ENCODE measurements at places on chromosomes 2 and 18.
A peak's percentile ranks its signal among the peaks of the same experiment; 100 is the strongest.

GRCh38 chr2:1509271-1510065, 96.2 kb downstream of the TPO start:
- DNase-seq = no peak

DNA sequence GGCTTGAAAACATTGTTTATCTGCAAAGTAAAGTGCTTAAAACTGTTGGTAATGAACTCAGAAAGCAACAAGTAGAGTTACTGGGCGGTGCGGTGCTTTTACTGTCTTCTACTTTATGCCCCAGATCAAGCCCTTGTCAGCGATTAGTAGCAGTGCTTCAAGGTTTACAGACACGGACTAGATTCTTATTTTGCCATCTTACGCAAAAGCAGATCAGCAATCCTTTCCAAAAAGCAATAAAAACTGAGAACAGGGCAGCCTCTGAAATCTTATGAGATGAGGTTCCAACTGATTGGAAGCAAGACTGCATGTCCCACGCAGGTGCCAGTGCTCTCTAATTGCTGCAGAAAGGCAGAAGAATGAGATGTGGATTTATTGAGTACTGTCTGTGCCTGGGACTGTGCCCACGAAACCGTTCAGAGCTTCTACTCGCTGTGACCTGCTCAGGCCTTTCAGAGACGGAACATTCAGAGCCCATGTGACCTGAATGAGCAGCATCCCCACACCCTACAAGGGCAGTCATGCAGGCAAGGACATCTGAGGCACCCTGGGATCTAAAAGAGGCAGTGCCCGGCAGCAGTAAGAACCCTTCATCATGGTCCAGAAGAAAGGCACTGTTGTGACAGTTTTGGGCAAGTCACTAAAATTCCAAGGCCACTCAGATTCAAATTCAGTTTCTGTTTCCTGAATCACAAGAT, 15.7 kb downstream of the COL4A3 start:
- DNase-seq = no peak

- no peak for DNase-seq
These were observed 120.8 kb downstream of the FAM168B start for GRCh38 chr2:130972410-130972809.

- no peak for DNase-seq
These were observed 49.6 kb downstream of the TRAPPC12 start for GRCh38 chr2:3429066-3429610.

GRCh38 chr2:158045362-158045761, 56.3 kb upstream of the UPP2 start:
- DNase-seq = no peak

GRCh38 chr18:21361307-21361880, 119.4 kb downstream of the GREB1L start:
- peak; percentile 53 for DNase-seq

DNA sequence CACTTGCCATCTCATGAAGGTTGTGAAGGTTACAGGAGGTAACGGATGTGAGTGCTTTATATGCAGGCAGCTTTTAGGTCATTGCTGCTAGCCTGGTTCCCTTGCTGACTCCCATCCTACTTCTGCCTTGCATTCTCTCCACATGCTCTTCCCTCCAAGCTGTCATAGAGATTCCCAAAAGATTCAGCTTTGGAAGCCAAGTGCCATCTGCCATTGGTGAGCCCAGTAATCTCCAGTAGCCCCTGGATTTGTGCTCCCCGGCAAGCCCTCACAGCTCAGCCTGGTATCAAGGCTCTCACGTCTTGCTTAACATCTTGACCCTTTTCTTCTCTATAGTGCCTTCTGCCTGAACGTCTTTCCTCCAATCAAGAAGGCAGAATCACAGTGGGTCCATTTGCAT, 61.6 kb downstream of the MYT1L start:
- DNase-seq = no peak

- DNase-seq = no peak
These were observed 95.7 kb downstream of the MALT1 start for GRCh38 chr18:58766946-58767345.

DNA sequence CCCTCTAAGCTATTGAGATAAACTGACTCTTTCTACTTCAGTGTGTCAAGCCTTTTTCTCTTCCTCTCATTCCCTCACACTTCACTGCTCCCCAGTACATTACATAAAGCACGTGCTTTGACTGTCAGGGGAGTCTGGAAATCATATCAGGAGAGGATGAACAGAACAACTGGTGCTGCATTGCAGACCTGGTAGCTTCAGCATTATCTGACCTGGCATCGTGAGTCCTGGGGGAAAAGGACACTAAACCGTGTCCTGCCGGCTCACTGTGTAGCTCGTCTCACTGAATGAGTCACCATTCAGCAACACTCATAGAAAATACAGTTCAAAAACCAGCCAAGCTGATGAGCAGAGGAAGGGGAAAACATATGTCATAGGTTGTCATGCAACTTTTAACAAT, 108.5 kb upstream of the UNC80 start:
- no peak for DNase-seq

DNA sequence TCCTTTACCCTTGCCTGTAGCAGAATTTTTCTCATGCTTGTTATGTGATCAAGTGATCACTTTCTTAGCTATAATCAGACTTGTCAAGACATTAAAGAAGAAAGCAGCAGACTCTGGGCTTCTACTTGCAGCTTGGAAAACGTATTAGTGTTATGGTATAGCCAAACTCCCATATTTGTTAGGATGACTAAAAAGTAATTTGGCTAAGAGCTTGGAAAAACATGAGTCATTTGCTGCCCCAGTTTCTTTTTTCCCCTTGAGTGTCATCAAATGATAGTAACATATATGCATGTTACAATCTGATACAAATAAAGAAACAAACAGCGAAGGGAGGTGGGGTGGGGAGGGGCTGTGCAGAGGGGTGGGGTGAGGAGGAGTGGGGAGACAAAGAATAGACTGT, 155.5 kb downstream of the IKZF2 start:
- no peak for DNase-seq

DNA sequence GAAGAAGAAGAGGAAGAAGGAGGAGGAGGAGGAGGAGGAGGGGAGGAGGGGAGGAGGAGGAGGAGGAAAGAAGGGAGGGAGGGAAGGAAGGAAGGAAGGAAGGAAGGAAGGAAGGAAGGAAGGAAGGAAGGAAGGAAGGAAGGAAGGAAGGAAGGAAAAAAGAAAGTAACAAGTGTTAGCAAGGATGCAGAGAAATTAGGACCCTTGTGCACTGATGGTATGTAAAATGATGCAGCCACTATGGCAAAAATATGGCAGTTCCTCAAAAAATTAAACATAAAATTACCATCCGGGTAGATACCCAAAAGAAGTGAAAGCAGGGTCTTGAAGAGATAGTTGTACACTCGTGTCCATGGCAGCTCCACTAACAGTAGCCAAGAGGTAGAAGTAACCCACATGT, 67.4 kb downstream of the DYM start:
- DNase-seq = no peak

Measured in NCI-H1930 (cell line).